Heart left ventricle (tissue), 16 donors: ENCODE measurements at places on chromosomes 6 and 20. TPM values are rescaled to one million over a fixed set of nuclear protein-coding genes. Genes with fewer than 3 reads are reported as not detected.

DNA sequence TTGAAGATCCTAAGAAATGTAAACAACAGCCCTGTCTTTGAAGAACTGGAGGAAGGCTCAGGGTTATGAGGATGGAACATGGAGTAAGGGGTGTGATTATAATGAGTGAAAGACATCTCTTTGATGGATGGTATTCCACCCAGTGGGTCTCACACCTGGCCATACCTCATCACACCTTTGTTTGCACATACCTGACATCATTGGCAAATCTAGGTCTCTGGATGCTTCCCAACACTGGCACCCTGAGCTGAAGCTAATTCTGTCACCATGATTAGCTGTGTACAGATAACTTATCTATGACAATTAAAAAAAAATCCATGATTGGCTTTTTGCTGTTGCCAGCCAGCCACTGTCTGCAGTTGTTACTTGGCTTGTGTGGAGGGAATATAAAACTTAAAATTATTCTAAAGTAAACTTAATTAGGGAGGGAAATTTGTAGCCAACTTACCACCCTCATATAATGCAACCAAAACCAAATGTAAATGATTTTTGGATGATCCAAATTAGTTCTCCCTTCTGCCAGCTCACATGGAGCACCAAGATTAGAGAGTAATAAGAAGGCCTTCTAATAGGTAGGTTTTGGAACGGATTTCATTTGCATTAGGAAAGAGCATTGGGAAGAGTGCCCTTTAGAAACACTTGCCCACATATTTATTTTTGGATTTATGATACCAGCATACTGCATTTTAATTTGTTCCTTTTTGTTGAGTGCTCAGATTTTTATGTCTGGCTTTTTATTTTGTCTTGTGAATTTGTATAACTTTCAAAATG is 249.5 kb downstream of the SOX4 start:
- H3K27ac ChIP-seq, result no peak overlapping the region
- peaks cover 47% of the 10 kb centered on the region for H3K4me1 ChIP-seq
- H3K27me3 ChIP-seq, result no peaks in the 10 kb centered on the region
- no peaks in the 10 kb centered on the region for H3K36me3 ChIP-seq
- DNase-seq, result no peak
- no peak overlapping the region for H3K4me3 ChIP-seq

DNA sequence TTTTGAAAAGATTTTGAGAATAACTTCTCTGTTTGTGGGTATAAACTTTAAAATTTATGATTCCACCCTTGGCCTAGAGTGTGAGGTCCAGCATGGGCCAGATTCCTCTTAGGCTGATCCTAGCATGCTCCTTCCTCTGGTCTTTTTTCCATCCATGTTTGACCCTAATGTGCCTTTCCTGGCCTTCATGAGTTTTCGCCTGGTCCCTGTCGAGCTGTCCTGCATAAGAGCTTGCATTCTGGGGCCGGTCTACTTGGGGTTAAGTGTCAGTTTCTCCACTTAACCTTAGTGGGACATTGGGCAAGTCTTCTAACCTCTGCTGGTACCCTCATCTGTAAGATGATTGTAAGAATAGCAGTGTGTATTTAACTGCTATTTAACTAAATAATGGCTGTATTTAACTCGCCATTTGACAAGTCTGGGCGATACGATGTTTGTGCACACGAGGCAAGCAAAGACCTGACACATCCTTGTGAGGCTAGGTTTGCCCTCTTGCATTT is 40.7 kb upstream of the TAGAP start:
- H3K36me3 ChIP-seq, result no peaks in the 10 kb centered on the region
- no peak for DNase-seq
- no peaks in the 10 kb centered on the region for H3K27me3 ChIP-seq
- H3K4me3 ChIP-seq, result no peak overlapping the region
- H3K4me1 ChIP-seq, result no peaks in the 10 kb centered on the region

LBP gene
- 0.58 TPM for polyA plus RNA-seq

DNA sequence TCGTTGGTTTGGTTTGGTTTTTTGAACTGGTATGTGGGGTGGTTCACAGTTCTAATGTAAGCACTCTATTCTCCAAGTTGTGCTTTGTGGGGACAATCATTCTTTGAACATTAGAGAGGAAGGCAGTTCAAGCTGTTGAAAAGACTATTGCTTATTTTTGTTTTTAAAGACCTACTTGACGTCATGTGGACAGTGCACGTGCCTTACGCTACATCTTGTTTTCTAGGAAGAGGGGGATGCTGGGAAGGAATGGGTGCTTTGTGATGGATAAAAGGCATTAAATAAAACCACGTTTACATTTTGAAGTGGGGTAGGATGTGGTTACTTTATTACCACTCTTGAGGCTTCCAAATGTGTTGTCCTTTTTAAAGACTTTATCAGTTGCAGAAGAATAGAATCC is 168.0 kb downstream of the ZMYND8 start:
- H3K4me3 ChIP-seq, result no peak overlapping the region
- no peak overlapping the region for H3K27ac ChIP-seq
- H3K36me3 ChIP-seq, result no peaks in the 10 kb centered on the region
- no peaks in the 10 kb centered on the region for H3K27me3 ChIP-seq
- DNase-seq, result no peak

DNA sequence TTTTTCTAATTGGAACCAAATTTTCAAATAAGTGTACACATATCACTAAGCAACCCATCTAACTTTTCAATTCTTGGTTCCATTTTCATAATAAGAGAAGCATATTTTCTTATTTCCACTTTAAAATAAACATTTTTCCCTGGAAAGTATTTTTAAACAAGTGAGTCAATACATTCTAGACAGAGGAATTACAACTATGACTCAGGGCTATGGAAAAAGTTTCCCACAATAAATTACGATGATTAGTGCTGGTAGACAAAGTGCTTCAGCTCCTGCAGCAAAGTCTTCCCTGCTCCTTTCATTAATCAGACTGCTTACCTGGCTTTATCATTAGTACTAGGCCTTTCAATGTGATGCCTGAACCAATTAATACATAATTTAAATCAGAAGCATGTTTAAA is 322.5 kb downstream of the HACE1 start:
- no peak for DNase-seq
- no peaks in the 10 kb centered on the region for H3K27me3 ChIP-seq
- H3K4me1 ChIP-seq, result no peaks in the 10 kb centered on the region
- H3K27ac ChIP-seq, result no peak overlapping the region
- H3K4me3 ChIP-seq, result no peak overlapping the region

RFX6 gene
- polyA plus RNA-seq, result not detected

DNA sequence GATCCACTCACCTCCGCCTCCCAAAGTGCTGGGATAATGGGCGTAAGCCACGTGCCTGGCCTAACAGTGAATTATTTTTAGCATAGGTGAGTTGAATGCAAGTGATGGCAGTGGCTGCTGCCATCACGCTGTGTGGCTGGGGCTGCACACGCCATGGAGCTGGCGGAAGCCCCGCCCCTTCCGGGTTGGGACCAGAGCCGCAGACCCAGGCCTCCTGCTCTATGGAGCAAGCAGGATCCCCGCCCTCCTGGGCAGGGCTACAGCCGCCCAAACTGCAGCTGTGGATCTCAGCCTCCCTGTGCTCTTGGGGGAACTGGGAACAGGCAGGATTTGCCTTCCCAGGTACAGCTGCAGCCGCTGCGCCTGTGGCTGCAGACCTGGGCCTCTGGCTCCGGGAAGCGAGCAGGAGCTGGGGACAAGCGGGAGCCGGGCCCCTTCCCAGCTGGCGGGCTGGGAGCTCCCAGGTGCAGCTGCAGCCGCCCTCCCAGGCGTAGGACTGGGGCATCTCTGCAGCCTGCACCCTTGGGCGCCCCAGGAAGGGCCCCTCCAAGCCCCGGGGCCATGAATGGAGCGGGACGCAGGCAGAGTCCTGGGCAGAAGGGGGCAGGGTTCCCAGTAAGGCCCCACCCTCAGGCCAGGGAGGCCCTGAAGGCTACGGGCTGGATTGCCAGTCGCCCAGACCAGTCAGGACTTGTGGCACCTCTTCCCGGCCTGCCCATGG is 30.9 kb upstream of the SLA2 start:
- H3K36me3 ChIP-seq, result peaks cover 68% of the 10 kb centered on the region
- H3K27me3 ChIP-seq, result no peaks in the 10 kb centered on the region
- H3K27ac ChIP-seq, result no peak overlapping the region
- DNase-seq, result no peak
- no peak overlapping the region for H3K4me3 ChIP-seq
- H3K4me1 ChIP-seq, result no peaks in the 10 kb centered on the region

GRCh38 chr6:51269876-51270275 is 451.2 kb downstream of the TFAP2B start:
- no peak overlapping the region for H3K27ac ChIP-seq
- no peaks in the 10 kb centered on the region for H3K27me3 ChIP-seq
- DNase-seq, result no peak

ZNF165 gene
- polyA plus RNA-seq, result 0.78 TPM

GRCh38 chr6:137452333-137452894 is 41.8 kb downstream of the OLIG3 start:
- no peaks in the 10 kb centered on the region for H3K36me3 ChIP-seq
- no peaks in the 10 kb centered on the region for H3K4me1 ChIP-seq
- H3K4me3 ChIP-seq, result no peak overlapping the region
- H3K27me3 ChIP-seq, result no peaks in the 10 kb centered on the region

PDSS2 gene
- 7.2 TPM for polyA plus RNA-seq

SLC16A10 gene
- 1.9 TPM for polyA plus RNA-seq

HLA-G gene
- not detected for polyA plus RNA-seq

CLIC5 gene
- polyA plus RNA-seq, result 63.2 TPM

TBXT gene
- not detected for polyA plus RNA-seq

- DNase-seq, result no peak
- peak overlapping the region; percentile 43 for H3K4me3 ChIP-seq
- no peaks in the 10 kb centered on the region for H3K27me3 ChIP-seq
- no peak overlapping the region for H3K27ac ChIP-seq
Observed at GRCh38 chr6:28657769-28658465, 132.2 kb downstream of the GPX5 start.

GRCh38 chr6:118240878-118241528 is 307.1 kb upstream of the PLN start:
- no peaks in the 10 kb centered on the region for H3K4me1 ChIP-seq
- no peaks in the 10 kb centered on the region for H3K27me3 ChIP-seq
- H3K27ac ChIP-seq, result no peak overlapping the region
- no peaks in the 10 kb centered on the region for H3K36me3 ChIP-seq
